ENCODE measurements at places on chromosomes 16 and 17. TPM values are rescaled to one million over a fixed set of nuclear protein-coding genes. Genes with fewer than 3 reads are reported as not detected.

Gene TMEM238L
- total RNA-seq: not detected

Gene MAPT
- total RNA-seq: 0.69 TPM

Gene PRRT2
- total RNA-seq: 1.5 TPM

Gene GP1BA
- not detected for total RNA-seq

Gene CACNG5
- total RNA-seq: not detected

DNA sequence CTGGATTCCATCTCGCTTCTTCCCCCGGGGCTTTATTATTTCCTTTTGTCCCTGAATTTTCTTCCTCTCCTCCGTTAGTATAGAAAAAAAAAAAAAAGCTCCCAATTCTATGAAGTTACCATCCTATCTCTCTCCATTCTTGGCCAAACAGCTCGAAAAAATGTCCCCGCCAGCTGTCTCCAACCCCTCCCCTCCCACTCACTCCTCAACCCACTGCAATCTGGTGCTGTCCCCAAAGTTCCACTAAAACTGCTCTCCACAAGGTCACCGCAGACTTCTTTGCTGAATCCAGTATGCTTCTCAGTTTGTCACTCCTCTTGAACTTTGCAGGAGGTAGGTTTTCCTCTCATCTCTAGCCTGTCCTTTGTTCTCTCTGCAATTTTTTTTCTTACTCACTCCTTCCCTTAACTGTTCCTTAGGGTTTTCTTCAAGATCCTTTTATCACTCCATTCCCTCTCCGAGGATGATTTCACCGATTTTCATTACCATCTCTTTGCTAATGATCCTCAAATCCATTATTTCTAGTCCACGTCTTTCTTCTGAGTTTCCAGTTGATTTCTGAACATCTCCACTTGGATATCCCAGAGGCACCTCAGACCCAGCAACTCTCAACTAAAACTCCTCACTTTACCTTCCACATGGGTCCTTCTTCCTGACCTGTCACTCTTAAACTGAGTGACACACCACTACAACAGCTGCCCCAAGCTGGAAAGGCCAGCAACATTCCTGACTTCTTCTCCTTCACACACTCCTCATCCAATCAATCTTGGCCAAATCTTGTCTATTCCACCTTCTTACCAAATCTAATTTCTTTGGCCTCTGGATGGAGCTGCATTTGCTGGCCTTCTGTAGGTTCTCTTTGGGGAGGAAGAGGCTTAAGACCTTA is 1.5 kb upstream of the SUMO2 start:
- H3K4me1 ChIP-seq: peaks cover 43% of the 10 kb centered on the region
- DNase-seq: no peak
- H3K27ac ChIP-seq: peak overlapping the region; percentile 92
- no peaks in the 10 kb centered on the region for H3K36me3 ChIP-seq
- H3K27me3 ChIP-seq: no peaks in the 10 kb centered on the region
- peak overlapping the region; percentile 54 for H3K4me3 ChIP-seq

- H3K27ac ChIP-seq: peak overlapping the region; percentile 96
- H3K4me3 ChIP-seq: peak overlapping the region; percentile 66
- DNase-seq: no peak
- peaks cover 73% of the 10 kb centered on the region for H3K36me3 ChIP-seq
- H3K4me1 ChIP-seq: peaks cover 81% of the 10 kb centered on the region
- no peaks in the 10 kb centered on the region for H3K27me3 ChIP-seq
These were observed 27.9 kb downstream of the NLRC5 start for GRCh38 chr16:57017251-57017650.

DNA sequence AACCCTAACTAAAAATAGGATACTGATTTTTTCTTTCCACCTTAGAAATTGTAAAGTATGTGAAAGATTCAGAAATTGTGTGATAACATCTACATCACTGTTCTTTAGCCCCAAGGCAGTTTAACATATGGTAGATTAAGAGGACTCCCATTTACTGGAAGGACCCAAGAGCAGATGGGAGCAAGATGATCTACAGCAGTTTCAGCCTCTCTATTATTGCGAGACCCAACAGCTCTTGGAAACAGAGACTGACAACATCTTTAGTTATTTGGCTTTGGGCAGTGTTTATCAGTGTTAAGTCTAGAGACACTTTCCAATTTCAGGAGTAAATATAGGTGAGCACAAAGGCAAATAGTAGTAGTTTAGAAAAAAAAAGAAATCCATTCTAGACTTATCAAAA is 124.9 kb upstream of the CORO6 start:
- no peak for DNase-seq
- peaks cover 49% of the 10 kb centered on the region for H3K36me3 ChIP-seq
- no peaks in the 10 kb centered on the region for H3K27me3 ChIP-seq
- peak overlapping the region; percentile 72 for H3K27ac ChIP-seq
- H3K4me1 ChIP-seq: peaks cover 25% of the 10 kb centered on the region

DNA sequence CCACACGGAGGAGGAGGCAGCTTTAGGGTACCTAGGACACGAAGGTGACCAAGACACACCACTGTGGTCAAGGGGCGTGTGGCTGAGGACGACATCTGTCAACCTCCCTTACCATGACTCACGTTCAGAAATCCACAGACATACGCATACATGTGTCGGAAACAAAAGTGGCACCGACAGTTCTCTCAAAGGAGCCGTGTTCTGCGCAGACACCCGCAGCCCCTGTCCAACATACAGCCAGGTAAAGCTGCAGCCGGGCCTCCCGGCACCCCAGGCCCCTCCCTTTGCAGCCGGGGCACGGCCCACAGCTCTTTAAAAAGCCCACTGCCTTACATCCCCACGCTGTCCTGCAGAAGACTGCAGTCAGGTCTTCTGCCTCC is 40.5 kb upstream of the KLHDC4 start:
- no peaks in the 10 kb centered on the region for H3K27me3 ChIP-seq
- peaks cover 19% of the 10 kb centered on the region for H3K4me1 ChIP-seq
- H3K4me3 ChIP-seq: peak overlapping the region; percentile 96
- H3K27ac ChIP-seq: peak overlapping the region; percentile 95

DNA sequence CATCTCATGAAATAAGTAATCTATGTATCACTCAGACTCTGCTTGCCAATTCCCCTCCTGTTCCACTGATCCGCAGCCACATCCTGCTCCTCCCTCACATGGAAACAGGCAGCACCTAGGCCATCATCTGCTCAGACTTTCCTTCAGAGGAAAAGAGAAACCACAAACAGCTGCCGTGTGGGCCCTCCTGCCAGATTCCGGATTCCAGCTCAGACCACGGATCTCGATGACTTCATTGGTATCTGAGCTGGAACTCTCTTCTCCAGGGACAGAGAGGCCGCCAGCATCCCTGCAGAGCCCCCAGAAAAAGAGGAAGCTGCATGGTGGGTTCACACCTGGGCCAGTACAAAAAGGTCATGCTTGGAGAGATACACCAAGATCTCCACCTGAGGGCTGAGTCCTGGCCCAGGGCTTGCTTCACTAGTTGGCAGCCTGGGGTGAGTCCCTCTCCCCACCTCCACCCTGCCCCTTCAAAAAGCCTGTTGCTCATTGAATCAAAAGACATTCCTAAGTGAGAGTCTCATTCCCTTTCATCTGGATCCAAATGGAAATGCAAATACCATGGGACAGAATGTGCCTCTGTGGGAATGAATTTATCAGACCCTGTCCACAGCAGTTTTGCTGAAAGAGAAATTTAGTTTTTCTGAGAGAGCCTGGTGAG is 47.2 kb downstream of the HOXB1 start:
- peaks cover 3% of the 10 kb centered on the region for H3K4me1 ChIP-seq
- no peak overlapping the region for H3K27ac ChIP-seq

DNA sequence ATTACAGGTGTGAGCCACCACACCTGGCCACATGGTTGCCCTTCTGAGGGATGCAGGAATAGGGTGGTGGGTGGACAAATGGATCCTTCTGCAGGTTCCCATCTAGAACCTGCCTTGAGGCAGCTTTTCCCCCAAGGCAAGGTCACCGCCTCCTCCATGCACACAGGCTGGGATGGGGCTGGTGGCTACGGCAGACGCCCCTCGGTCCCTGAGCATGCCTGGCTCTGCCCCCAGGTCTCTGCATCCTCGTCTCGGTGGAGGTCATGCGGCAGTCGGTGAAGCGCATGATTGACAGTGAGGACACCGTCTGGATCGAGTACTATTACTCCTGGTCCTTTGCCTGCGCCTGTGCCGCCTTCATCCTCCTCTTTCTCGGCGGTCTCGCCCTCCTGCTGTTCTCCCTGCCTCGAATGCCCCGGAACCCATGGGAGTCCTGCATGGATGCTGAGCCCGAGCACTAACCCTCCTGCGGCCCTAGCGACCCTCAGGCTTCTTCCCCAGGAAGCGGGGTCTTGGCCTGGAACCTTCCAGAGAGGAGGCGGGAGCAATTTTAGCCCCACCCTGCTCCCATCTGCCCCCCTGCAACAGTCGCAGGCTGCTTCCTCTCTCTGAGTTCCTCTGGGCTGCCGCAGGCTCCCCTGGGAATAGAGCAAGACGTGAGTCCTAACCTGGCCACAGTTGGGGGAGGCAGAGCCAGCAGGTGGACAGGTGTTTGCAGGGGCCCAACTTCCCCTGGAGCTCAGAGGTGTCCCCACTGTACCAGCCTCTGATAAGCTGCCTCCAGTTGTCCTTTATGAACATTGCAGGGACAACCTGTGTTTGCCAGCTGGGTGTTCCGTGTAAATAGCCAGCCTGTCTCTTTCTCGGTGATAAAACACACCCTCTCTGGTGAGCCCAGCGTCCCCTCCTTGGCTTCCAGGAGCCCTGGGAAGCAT is 11.7 kb downstream of the CACNG1 start:
- H3K27me3 ChIP-seq: no peaks in the 10 kb centered on the region
- no peak for DNase-seq
- H3K4me1 ChIP-seq: no peaks in the 10 kb centered on the region
- H3K4me3 ChIP-seq: no peak overlapping the region
- H3K36me3 ChIP-seq: no peaks in the 10 kb centered on the region
- no peak overlapping the region for H3K27ac ChIP-seq

DNA sequence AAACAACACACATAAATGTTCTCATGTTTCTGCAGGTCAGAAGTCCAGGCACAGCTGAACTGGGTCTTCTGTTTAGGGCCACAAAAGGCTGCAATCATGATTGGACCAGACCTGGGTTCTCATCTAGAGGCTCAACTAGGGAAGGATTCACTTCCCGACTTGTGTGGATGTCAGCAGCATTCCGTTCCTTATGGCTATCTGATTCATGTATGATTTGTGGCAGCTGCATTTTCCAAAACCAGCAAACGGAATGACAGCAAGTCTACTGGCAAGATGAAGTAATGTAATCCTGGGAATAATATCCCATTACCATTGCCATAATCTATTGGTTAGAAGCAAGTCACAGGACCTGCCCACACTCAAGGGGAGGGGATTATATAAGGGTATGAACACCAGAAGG is 22.1 kb downstream of the CEP112 start:
- no peak overlapping the region for H3K27ac ChIP-seq
- no peaks in the 10 kb centered on the region for H3K27me3 ChIP-seq
- no peak for DNase-seq
- H3K4me3 ChIP-seq: no peak overlapping the region
- H3K36me3 ChIP-seq: no peaks in the 10 kb centered on the region
